Renal cortex interstitium (tissue), 15 donors: ENCODE measurements at places on chromosomes 1 and 21. TPM values are rescaled to one million over a fixed set of nuclear protein-coding genes. Genes with fewer than 3 reads are reported as not detected.

DNA sequence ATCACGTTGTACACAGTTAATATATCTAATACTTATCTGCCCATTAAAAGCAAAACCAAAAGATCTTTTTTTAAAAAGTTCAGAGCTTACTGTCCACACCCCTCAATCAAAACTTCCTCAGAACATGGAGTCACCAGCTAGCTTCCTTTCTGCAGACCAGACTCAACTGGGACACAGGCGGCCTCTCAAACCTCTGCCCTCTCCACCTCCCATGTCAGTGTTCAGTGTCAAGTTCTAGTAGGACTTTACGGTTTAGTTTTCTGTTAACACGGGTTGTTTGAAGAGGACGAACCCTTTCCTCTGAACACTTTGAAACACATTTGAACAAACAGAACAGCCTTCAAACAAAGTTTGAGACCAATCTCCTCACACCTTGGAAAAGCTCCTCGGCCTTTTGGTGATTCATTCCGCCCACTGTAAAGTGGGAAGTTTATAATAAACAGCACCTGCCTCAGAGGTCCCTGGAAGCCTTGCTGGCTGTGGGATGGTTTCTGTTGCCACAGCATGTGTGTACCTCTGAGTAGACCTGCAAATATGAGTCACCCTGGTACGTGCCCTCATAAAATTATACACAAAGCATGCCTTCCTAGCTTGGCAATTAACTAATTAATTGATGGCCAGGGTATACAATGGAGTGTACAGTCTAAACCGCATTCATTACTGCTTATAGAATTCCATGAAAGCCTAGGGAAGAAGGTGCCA lies 48.4 kb upstream of the SIPA1L2 start:
- DNase-seq = no peak

DNA sequence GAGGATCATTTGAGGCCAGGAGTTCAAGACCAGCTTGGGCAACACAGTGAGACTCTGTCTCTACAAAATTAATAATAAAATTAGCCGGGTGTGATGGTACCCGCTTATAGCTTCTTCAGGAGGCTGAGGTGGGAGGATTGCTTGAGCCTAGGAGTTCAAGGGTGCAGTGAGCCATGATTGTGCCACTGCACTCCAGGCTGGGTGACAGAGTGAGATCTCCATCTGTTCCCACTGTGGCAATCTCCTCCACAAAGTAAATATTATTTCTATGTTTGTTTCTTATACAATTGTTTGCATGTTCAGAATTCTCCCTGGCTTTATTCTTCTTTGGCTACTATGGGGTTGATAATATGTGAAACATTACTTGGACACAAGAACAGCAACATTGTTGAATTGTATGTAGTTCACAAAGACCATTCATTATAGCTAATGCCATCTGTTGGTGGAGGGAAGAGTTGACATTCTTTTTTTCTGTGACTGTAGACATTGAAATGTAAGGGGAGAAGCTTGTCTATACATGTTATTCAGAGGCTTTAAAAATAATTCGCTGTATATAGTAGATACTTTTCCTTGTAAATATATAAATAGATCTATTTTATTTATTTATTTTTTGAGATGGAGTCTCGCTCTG lies 47.8 kb upstream of the SRSF10 start:
- DNase-seq = no peak

- no peak for DNase-seq
Observed at GRCh38 chr1:154809436-154810413, 60.4 kb downstream of the KCNN3 start.

- no peak for DNase-seq
Observed at GRCh38 chr21:33510826-33511225, 19.3 kb upstream of the DNAJC28 start.

DNA sequence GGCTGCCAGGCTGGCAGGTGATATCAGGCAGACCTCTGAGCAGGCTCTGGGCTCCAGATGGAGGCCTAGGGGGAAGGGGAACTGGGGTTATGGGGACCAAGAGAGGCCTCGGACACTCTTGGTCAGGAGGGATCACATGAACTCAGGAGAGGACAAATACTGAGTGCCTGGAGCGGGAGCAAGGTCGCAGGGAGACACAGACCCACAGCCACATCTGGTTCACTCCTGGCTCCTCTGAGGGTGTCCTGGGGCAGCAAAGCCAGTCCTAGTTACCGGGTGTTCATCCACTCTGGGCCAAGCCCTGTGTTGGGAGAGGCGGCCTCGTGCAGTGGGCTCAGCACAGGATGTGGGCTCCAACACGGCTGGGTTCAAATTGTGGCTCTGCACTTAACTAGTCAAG lies 239.0 kb downstream of the PTPRU start:
- no peak for DNase-seq

- DNase-seq = no peak
Observed at GRCh38 chr1:90795431-90795830, 78.3 kb upstream of the BARHL2 start.

GRCh38 chr1:161727256-161727924 lies 6.0 kb downstream of the FCRLB start:
- no peak for DNase-seq

GRCh38 chr1:213905344-213905743 lies 82.4 kb upstream of the PROX1 start:
- no peak for DNase-seq

DNA sequence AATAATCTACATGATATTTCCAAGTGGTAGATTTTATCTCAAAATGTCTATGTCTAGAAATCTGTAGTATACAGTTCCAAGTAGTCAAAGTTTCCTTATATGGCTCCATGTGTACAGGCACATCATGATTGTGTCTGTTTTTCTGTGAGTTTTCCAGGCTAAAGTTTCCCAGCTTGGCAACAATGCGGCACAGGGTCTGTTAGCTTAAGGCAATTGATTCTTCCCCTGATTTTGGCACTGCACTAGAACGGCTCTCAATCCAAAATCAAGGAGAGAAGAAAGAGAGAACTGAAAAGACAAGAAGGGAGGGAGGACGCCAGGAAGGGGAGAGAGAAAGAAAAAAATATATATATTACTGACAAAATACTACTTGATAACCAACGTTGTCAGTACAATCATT lies 193.9 kb upstream of the SNX7 start:
- no peak for DNase-seq

The POMGNT1 gene
- 92.8 TPM for polyA plus RNA-seq

The GBP7 gene
- not detected for polyA plus RNA-seq

The CHRM3 gene
- polyA plus RNA-seq = 7.7 TPM
